ENCODE measurements at places on chromosomes 12 and 14. TPM values are rescaled to one million over a fixed set of nuclear protein-coding genes. Genes with fewer than 3 reads are reported as not detected.
A peak's percentile ranks its signal among the peaks of the same experiment; 100 is the strongest.

DNA sequence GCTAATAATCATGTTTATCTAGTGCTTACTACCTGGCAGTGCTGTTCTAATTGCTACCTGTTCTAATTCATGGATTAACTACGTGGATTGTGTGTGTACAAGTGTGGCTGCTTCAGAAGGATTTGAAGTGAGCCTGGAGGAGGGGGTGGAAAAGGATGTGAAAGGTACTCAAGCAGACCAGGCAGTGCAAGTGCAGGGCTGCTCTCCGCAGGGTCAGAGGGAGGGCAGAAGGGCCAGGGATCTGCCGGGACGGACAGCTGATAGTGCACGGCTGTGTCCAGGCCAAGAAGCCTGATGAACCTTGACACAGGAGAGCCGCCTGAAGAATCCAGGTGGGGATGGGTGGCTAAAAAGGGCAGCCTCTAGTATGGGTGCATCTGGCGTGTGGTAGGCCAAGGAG is 28.5 kb downstream of the PIWIL1 start:
- no peak for DNase-seq
- H3K4me3 ChIP-seq = no peak overlapping the region
- no peaks in the 10 kb centered on the region for H3K4me1 ChIP-seq
- H3K27me3 ChIP-seq = peaks cover 2% of the 10 kb centered on the region
- H3K27ac ChIP-seq = no peak overlapping the region

DNA sequence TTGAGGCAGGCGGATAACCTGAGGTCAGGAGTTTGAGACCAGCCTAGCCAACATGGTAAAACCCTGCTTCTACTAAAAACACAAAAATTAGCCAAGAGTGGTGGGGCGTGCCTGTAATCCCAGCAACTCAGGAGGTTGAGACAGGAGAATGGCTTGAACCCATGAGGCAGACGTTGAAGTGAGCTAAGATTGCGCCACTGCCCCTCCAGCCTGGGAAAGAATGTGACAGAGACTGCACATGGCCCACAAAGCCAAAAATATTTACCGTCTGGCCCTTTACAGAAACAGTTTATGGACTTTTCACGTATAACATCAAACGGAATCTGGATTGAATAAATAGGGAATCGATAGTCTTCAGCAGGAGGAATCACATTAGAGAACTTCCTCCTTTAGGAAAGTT is 3.5 kb downstream of the RSRC2 start:
- peaks cover 5% of the 10 kb centered on the region for H3K27me3 ChIP-seq
- H3K4me1 ChIP-seq = peaks cover 18% of the 10 kb centered on the region
- DNase-seq = no peak
- H3K4me3 ChIP-seq = peak overlapping the region; percentile 32
- H3K36me3 ChIP-seq = peaks cover 36% of the 10 kb centered on the region

CMKLR1 gene
- total RNA-seq = 0.51 TPM

DNA sequence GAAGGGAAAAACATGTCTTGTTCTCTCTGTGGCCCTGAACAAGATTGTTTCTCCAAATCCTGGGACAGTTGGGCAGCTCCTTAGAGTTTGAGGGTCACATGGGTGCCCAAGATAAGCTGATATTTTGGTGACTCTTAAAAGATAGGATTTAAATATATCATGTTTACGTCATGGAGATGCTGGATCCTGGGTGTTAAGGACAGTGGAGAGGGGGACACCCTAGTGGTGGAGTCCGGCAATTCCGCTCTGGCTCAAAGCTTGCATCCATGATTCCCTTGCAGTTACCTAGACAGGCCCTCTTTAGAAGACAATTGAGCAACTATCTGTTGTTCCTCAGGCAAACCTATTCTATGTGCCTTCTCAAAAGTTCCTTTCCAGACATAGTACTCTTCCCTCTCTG is 101.8 kb downstream of the CMKLR1 start:
- no peak overlapping the region for H3K4me3 ChIP-seq
- DNase-seq = no peak
- H3K4me1 ChIP-seq = no peaks in the 10 kb centered on the region
- H3K27ac ChIP-seq = no peak overlapping the region

GRCh38 chr12:52691076-52691840 is 11.1 kb upstream of the KRT1 start:
- H3K36me3 ChIP-seq = no peaks in the 10 kb centered on the region
- no peak overlapping the region for H3K4me3 ChIP-seq
- no peak overlapping the region for H3K27ac ChIP-seq
- peak; percentile 21 for DNase-seq
- peaks cover 7% of the 10 kb centered on the region for H3K4me1 ChIP-seq

GRCh38 chr14:90621201-90621600 is 195.0 kb downstream of the TTC7B start:
- peaks cover 27% of the 10 kb centered on the region for H3K4me1 ChIP-seq
- DNase-seq = no peak
- peaks cover 6% of the 10 kb centered on the region for H3K27me3 ChIP-seq

Measured in endothelial cell (in vitro differentiated cells).